Mammary epithelial cell (primary cell): ENCODE measurements at places on chromosomes 11 and 22. TPM values are rescaled to one million over a fixed set of nuclear protein-coding genes. Genes with fewer than 3 reads are reported as not detected.

SLC22A8 gene
- not detected for total RNA-seq

DNA sequence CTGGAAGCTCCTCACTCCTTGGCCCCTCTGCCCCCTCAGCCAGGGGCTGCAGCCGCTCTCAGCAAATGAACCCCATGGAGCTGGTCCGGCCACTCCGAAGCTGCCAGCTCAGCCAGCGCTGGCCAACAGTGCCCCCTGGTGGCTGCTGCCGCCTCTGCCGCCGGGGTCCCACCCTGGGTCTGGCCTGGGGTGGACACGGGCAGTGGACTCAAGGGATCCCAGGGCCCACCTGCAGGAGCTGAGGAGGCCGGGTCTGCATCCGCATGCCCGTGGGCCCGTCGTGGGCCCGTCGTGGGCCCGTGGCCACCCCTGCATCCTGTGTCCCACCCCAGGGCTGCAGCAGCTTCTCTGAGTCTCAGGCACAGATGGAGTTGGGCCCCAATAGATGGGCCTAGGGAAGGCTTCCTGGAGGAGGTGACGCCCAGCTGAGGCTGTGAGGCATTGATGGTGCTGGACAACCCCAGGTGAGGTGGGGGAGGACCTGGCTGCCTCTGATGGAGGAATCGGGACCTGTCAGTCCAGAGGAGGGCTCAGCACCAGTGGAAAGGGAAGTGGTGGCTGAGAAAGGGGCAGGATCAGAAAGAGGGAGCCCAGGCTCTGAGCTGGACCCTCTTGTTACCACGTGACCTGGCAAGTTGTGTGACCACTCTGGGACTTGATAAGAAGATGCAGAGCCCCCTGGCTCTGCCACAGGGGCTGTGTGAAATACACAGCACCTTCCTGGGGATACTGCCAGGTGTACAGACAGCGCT lies 522.3 kb downstream of the BRD1 start:
- DNase-seq = no peak

DNA sequence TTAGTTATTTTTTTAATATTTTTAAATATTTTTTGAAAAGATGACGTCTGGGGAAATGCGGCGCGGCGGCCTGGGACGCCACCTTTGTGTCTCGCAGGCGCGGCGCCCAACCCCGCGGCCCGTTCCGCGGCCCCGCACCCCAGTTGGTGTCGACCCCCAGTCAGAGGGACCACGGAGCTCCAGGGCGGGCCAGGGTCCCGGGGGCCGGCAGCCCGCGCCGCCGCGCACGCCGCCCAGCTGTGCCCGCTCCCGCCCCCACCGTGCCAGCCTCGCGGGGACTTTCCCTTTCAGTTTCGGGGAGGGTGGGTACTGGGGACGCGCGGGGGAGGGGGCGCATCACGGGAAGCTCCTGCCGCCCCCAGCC lies 1.6 kb downstream of the CCND1 start:
- DNase-seq = no peak

TNNI2 gene
- total RNA-seq = 8.8 TPM

GRCh38 chr11:64514590-64514989 lies 76.4 kb upstream of the SLC22A12 start:
- no peak for DNase-seq

GRCh38 chr11:9459667-9460321 lies 1.0 kb upstream of the ZNF143 start:
- DNase-seq = peak; percentile 27

- no peak for DNase-seq
These were observed 6.2 kb upstream of the LDLRAD3 start for GRCh38 chr11:35937700-35938099.

DNA sequence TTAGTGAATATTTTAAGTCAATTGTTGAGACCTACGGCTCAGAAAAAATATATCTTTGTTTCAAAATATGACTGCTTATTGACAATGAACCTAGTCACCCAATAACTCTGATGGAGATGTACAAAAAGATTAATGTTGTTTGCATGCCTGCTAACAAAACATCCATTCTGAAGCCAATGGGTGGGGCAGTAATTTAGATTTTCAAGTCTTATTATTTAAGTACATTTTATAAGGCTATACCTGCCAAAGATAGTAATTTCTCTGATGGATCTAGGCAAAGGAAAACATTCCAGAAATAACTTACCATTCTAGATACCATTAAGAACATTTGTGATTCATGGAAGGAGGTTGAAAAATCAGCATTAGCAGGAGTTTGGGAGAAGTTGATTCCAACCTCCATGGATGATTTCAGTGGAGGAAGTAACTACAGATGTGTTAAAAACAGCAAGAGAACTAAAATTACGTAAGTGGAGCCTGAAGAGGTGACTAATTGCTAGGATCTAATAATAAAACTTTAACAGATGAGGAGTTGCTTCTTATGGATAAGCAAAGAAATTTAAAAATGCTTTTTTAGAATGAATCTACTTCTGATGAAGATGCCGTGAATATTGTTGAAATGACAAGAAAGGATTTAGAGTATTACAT lies 26.4 kb upstream of the OR8D2 start:
- DNase-seq = no peak

ARHGAP20 gene
- total RNA-seq = not detected in 2 replicates

ENTHD1 gene
- total RNA-seq = not detected in 2 replicates

TTLL1 gene
- total RNA-seq = 12.0 TPM

MYO18B gene
- total RNA-seq = 0.17 TPM

DNA sequence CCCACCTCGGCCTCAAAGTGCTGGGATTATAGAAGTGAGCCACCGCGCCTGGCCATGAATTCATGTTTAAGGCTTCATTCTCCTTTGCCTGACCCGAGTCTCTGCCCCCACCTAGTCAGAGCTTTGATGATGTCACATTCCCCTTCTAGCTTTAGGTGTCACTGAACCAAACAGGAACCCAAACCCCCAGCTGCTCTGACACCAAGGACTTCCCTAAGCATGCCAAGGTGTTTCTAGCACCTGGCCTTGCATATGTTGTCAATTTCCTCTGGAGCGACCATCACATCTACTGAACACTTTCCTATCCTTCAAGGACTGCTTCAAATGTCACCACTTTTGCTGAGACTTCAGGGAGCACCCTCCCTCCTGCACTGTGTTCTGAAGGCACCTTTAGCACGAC lies 2.3 kb downstream of the F2 start:
- no peak for DNase-seq

- no peak for DNase-seq
These were observed 56.7 kb downstream of the PHF21B start for GRCh38 chr22:44952863-44953746.

CHST1 gene
- total RNA-seq = 0.33 TPM

DNA sequence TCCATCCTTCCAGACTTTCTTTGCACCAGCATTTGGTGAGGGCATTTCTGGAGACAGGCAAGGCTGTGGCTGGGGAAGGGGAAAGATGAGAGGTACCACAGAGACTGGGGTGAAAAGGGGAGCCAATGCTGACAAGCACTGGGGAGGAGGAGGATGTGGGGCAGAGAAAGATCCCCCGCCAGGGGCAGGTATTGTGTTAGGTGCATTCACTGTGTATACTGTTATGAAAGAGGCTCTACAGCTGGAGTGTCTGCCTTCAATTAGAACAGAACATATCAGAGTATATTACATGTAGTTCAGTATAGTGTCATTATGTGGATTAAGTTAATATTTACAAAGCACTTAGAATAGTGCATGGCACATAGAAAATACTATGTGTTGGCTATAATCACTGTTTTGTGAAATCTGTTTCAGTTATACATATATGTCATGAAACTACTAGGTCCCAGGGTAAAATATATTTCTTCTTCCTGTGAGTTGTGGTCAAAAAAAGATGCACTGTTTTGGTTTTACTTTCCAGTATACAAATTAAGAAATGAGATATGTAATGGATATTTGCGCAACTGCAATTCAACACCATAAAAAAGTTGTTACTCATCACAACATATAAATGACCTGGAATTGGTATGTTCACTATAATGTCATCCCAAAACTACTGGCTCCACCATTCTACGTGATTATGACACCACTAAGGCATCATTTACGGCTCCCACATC lies 8.4 kb downstream of the MSANTD2 start:
- no peak for DNase-seq

DNA sequence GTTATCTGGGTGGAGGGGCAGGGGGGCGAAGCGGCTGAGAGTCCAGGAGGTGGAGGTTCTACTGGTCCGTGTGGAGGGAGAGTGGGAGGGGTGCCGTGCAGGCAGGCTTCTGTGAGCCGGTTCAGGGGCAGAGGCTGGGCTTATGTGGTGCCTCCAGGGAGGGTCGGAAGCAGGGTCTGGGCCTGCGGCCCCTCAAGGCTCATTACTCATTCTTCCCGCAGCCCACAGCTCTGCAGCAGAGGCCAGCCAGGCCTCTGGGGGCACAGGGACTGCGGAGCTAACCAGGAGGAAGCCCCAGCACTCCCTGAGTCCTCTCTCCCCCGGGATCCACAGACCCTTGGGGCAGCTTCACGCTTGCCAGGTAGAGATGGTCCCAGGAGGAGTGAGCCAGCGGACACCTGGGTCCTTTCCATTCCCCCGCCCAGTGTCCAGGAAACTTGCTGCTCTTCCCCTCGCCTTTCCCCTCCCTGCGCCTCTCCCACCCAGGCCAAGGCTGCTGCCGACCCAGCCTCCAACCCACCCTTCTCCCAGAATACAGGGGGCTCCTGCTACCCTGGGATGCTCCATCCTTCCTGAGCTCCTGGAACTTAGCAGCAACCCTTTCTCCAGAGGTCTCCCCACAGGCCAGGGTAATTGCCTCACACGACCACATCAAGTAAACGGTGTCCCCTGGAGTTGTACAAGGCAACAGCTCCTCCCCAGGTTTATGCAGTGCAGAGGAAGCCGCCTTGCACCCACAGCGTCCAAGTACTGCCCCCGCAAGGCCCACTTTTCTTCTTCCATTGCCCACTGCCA lies 6.3 kb downstream of the NRXN2 start:
- no peak for DNase-seq

DNA sequence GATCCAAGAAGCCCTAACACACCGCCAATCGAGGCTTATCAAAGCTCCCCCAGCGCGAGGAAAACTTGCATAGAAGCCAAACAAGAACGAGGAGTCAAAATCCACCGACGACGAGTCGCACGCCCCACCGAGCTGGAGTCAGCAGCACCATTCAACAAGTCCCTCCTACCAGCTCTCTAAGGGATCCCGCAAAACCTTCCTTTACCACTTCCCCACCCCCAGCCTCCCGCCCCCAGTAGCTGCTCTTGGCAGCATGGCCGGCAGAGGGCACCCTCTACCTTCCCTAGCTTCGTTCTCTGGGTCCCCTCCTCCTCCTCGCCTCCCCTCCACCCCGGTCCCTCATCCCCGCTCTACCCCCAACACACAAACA lies 1.4 kb downstream of the BDNF start:
- peak; percentile 55 for DNase-seq

UBQLN3 gene
- total RNA-seq = not detected

GRCh38 chr22:46116491-46116958 lies 33.8 kb upstream of the PPARA start:
- DNase-seq = peak; percentile 63

GRCh38 chr11:12167061-12168000 lies 56.9 kb downstream of the MICAL2 start:
- peak; percentile 98 for DNase-seq

GRCh38 chr11:39960206-39960605 lies 1499.2 kb downstream of the LRRC4C start:
- DNase-seq = no peak

- no peak for DNase-seq
These were observed 106.0 kb downstream of the NAV2 start for GRCh38 chr11:19818619-19819018.

DNA sequence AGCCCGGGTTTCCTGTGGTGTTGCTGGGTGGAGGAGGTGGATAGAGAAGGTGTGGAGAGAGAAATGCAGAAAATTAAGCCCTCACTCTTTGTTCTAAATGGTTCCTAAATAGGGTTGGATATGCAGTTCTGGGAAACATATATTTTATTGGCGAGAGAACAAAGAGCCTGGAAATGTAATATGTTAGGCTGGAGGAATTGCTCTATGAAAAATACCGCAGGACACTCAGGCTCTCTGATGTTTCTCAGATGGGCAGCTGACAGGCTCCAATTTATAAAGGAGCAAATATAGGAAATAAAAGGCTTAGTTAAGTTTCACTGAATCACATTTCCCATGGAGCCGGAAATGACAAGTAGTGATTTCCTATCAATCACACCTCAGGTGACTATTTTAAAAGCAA lies 428.0 kb downstream of the TMEM135 start:
- no peak for DNase-seq

GRCh38 chr11:130431331-130431773 lies 2.9 kb upstream of the ADAMTS8 start:
- DNase-seq = no peak

- no peak for DNase-seq
These were observed 10.4 kb upstream of the GLYAT start for GRCh38 chr11:58742140-58742539.

- no peak for DNase-seq
These were observed 19.1 kb downstream of the TUB start for GRCh38 chr11:8100158-8100557.
